Fibroblast of lung (primary cell): ENCODE measurements at places on chromosomes 12 and 14.

- no peaks in the 10 kb centered on the region for H3K4me1 ChIP-seq
- no peak overlapping the region for H3K27ac ChIP-seq
- no peak for DNase-seq
- H3K36me3 ChIP-seq: no peaks in the 10 kb centered on the region
These were observed 201.6 kb upstream of the NOS1 start for GRCh38 chr12:117563007-117563406.

GRCh38 chr12:2919249-2919648, 28.6 kb downstream of the TULP3 start:
- no peaks in the 10 kb centered on the region for H3K27me3 ChIP-seq
- H3K4me1 ChIP-seq: no peaks in the 10 kb centered on the region
- H3K4me3 ChIP-seq: no peak overlapping the region

GRCh38 chr12:33012226-33012625, 115.6 kb upstream of the PKP2 start:
- no peak overlapping the region for H3K27ac ChIP-seq
- no peaks in the 10 kb centered on the region for H3K27me3 ChIP-seq
- DNase-seq: no peak
- no peaks in the 10 kb centered on the region for H3K36me3 ChIP-seq

DNA sequence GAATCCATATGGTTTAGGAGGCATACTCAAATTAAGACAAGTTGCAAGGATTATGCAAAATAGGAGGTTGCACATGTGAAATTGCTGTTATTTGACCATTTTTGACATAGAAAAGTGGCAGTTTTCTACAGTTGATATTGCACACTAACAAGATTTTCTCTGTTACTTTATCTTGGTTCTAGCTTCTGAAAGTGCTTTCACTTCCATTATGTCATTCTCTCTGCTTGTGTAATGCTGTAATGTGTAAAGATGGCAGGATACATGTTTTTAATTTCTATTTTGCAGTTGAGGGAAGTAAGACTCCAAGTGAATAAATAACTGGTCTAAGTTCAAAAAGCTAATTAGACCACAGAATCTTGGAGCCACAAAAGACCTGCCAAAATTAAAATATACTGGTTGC, 60.6 kb downstream of the MYRFL start:
- no peak overlapping the region for H3K27ac ChIP-seq
- H3K36me3 ChIP-seq: no peaks in the 10 kb centered on the region
- DNase-seq: no peak
- H3K4me3 ChIP-seq: no peak overlapping the region

GRCh38 chr14:58332561-58332960, 34.2 kb downstream of the ARID4A start:
- H3K4me1 ChIP-seq: no peaks in the 10 kb centered on the region
- peaks cover 2% of the 10 kb centered on the region for H3K36me3 ChIP-seq

- no peak overlapping the region for H3K27ac ChIP-seq
- peak; percentile 29 for DNase-seq
- H3K36me3 ChIP-seq: no peaks in the 10 kb centered on the region
- no peak overlapping the region for H3K4me3 ChIP-seq
- H3K27me3 ChIP-seq: no peaks in the 10 kb centered on the region
- peaks cover 3% of the 10 kb centered on the region for H3K4me1 ChIP-seq
These were observed 70.0 kb upstream of the DICER1 start for GRCh38 chr14:95227279-95227860.

DNA sequence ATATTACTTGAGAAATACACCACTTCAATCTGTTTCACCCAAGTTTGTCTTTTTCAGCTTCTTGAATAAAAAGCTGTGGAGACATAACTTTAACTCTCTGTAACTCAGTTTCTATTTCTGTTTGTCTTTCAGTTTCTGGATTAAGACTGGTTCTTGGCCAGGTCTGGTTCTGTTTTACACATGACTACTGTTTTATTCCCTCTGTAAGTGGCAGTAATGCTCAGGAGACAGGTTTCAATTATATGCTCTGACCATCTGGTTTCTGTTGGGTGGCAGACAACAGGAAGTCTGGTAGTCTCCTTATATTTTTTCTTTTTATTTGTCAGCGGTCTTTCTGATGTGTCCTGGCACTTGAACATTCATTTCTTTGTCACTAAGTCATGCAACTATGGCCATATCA, 102.9 kb downstream of the RPS29 start:
- H3K27me3 ChIP-seq: peaks cover 4% of the 10 kb centered on the region
- H3K4me3 ChIP-seq: no peak overlapping the region
- no peaks in the 10 kb centered on the region for H3K4me1 ChIP-seq
- no peak for DNase-seq
- no peaks in the 10 kb centered on the region for H3K36me3 ChIP-seq

- H3K36me3 ChIP-seq: no peaks in the 10 kb centered on the region
- DNase-seq: no peak
- no peaks in the 10 kb centered on the region for H3K27me3 ChIP-seq
- no peak overlapping the region for H3K4me3 ChIP-seq
These were observed 45.5 kb upstream of the NAV3 start for GRCh38 chr12:77785211-77785610.

DNA sequence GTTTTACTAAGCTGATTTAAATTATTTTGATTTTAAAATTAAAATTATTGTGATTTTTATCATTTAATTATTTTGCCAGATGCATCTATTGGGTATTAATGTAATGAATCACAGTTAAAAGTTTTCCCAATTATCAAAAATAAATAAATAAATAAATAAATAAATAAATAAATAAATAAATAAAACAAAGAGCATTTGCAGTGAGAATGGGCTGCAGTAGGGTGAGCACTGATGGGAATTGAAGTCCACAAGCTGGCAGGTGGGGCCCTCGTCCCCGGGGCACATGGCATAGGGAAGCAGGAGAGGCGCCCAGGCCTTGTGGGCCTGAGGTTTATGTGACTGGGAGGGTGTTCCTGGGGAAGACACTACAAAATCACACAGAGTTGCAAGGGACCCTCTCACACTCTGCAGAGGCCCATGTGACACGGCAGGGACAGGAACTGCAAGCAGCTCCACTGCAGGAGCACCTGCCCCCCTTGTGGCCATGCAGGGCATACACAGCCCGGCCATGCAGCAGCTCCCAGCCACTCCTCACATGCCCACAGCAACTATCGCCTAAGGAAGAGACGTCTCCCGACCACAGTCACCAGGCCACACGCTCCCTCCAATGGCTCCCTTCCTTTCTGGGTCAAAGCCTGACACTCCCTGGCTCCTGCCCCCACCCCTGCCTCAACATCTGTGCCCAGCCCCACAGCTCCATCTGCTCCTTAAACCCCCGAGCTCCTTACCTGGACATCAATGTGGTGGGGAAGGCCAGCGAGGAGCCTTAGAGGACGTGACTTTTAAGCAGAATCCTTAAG, 256.3 kb upstream of the SFSWAP start:
- no peaks in the 10 kb centered on the region for H3K4me1 ChIP-seq
- no peak overlapping the region for H3K27ac ChIP-seq
- no peak overlapping the region for H3K4me3 ChIP-seq
- no peaks in the 10 kb centered on the region for H3K36me3 ChIP-seq
- no peaks in the 10 kb centered on the region for H3K27me3 ChIP-seq

- H3K36me3 ChIP-seq: no peaks in the 10 kb centered on the region
- H3K4me1 ChIP-seq: peaks cover 2% of the 10 kb centered on the region
- peak; percentile 74 for DNase-seq
- H3K27ac ChIP-seq: no peak overlapping the region
- H3K4me3 ChIP-seq: peak overlapping the region; percentile 70
These were observed 31.1 kb upstream of the MON2 start for GRCh38 chr12:62435303-62436163.

DNA sequence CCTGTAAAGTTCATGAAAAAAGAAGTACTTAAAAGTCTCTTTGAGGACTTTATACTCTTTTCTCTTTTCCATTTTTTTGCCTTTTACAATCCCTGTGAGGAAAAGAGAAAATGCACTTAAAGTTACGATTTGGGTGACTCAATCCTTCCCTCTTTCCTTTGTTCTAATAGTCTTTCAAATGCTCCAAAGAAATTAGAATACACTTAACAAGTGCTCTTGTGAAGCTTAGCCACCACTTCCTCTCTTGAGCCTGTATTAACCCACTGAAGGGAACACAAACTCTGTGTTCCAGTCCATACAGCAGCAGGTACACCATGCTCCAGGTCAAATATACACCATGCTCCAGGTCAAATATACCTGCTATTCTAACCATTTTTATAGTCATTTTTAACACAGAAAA, 581.1 kb upstream of the MGAT4C start:
- DNase-seq: peak; percentile 2
- no peaks in the 10 kb centered on the region for H3K27me3 ChIP-seq
- no peaks in the 10 kb centered on the region for H3K36me3 ChIP-seq
- no peak overlapping the region for H3K27ac ChIP-seq

DNA sequence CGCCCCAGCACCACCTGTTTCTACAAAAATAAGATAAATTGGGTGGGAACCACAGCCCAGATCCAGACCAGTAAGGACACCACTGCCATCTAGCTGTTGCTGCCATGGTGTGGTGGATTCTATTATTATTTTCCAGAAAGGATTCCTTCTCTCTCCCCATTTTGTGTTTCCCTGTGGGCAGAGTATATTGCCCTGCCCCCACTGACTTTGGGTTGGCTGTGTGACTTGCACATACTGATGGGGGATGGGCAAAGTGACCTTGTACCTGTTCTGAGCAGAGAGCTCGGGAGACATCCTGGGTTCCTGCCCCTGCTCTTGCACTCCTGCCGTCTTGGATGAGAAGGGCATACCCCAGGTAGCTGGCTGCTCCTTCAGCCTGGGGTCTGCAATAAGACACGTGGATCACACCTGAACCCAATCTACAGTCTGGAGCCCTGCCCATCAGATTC, 24.3 kb downstream of the MOAP1 start:
- H3K4me3 ChIP-seq: no peak overlapping the region
- DNase-seq: no peak
- no peak overlapping the region for H3K27ac ChIP-seq
- no peaks in the 10 kb centered on the region for H3K4me1 ChIP-seq

DNA sequence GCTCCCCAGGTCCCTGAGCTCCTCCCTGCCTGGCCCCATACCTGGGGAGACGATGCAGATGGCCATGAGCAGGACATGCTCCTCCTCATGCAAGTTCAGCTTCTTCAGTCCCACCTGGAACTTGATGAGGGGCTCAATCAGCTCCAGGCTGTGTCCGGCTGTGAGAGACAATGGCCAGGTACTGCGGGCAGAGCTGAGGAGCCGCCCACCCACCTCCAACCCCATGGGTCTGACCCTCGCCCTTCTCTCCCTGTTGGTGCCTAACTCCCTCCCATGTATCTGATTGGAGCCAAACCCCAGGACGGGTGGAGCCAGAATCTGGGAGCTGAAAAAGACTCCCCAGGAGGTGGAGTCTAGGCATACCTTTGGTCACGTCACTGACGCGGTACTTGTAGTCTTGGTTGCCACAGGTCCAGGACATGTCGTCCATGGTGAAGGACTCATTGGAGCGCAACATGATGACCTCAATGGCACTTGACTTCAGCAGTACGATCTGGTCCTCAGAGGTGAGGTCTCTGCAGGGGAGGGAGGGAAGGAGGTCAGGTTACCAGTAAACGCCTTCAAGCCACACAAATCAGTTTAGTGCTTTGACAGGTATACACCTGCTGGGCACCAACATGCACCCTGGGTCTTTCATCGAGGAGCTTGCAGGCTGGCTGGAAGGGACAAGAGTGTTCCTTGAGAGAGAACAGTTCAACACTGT, 26.7 kb upstream of the HDAC7 start:
- no peak overlapping the region for H3K27ac ChIP-seq
- no peak overlapping the region for H3K4me3 ChIP-seq
- peaks cover 14% of the 10 kb centered on the region for H3K36me3 ChIP-seq
- H3K4me1 ChIP-seq: peaks cover 2% of the 10 kb centered on the region
